ENCODE measurements at places on chromosomes 6 and 20.

DNA sequence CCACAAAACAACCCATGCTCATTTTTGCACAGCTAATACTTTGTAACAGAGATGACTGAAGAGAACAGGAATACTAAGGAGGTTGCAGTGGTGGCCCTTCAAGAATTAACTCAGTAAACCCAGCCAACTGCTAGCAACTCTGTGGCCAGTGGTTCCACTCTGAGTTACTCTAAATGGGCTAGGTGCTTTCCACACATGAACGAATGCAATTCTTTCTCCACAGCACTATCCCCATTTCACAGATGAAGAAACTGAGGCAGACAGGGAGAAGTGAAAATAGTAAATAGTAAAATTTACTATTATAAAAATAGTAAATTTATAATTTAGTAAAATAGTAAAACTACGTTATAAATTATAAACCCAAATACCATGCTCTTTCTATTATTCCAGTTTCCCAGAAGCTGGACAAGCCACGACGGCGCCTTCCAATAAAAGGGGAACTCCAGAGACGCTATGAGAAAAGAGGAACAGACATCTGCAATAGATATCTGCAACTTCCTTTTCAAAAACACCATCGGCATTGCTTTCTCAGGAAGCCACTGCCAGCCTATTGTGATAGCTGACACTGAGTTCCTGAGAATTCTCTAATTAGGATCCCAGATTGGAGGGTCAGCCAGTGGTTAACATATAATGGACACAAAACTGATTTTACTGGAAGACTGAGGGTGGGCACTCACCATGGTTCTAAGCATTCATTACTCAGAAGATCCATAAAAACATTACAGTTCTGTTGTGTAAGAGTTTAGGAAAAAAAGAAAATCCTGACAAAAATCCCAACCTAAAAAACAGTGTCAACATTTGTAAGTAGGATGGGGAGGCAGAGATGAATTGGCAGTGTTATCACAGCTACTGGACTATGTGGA is 16.2 kb downstream of the FKBP1A start:
- DNase-seq, result peak; percentile 33

DNA sequence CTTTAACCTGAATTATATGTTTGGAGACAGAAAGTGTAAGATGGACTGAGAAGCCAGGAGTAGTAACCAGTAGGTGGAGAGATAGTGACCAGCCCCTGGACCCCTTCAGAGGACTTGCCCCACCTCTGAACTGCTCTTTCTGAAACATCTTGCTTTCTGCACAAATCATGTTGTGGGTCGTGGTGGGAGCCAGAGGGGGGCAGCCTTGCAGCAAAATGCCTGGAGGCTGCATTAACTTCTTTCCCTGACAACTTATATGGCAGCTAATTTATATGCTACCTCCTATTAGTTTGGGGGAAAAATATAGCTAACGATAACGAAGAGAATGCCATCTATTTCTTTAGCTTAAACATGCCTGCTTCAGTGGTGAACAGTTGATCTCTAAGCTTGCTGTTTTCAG is 859.8 kb downstream of the MAFB start:
- peak; percentile 49 for DNase-seq

DNA sequence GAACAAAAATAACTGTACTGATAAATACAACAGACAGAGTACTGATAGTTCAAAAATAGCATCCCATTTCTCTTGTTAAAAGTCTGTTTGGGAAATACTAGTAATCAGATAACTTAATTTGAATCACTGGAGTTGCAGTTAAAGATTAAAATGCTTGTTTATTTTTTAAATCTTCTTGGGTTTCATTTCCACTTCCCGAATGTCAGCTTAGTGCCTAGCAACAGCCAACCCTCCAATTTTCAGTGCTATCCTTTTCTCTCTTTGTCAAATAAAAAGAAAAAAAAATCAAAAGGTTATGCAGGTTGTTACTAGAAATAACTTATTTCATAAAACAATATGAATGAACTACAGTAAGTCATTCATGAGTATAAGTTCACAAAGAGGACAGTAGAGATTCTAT is 257.7 kb upstream of the STXBP5 start:
- DNase-seq, result no peak

DNA sequence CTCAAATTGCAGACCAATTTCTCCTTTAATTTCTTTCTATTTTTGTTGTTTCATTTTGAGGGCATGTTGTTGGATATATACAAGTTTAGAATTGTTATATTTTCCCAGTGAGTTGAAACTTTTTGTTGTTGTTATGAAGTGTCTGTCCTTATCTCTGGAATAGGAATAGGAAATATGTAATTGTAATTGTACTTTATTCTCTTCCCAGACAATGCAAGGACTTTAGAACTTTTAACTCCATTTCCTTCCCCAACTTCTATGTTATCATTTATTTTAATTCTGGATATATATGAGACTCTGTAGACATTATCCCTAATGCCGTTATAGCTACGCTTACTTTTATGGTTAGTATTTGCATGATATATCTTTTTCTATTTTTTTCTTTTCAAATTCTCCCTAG is 12.4 kb downstream of the SERPINB1 start:
- no peak for DNase-seq

GRCh38 chr20:17643531-17644188 is 38.4 kb downstream of the RRBP1 start:
- DNase-seq, result no peak

DNA sequence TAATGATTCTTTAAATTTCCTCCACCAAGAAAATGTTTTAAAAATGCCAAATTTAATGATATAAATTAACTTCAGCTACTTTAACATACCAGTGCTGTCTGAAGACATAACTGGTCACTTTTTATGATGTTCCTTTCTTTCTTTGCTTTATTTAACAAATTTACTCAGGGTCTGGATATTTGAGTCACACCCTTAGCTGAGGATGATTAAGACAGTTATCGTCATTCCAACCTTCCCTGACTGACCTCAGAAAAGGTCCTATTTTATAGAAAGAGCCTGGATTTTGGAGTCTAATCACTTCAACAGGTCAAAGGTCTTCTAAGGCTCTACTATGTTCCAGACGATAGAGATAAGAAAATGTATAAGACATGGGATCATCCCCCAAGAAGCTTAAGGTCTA is 47.4 kb upstream of the CEP162 start:
- DNase-seq, result no peak

GRCh38 chr6:56652994-56653393 is 10.3 kb upstream of the DST start:
- peak; percentile 72 for DNase-seq

DNA sequence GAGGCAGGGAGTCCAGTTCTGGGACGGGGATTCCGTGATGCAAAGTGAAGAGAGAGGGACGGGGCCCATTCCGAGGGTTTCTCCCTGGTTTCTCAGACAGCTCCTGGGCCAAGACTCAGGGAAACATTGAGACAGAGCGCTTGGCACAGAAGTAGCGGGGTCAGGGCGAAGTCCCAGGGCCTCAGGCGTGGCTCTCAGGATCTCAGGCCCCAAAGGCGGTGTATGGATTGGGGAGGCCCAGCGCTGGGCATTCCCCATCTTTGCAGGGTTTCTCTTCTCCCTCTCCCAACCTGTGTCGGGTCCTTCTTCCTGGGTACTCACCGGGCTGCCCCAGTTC is 35.9 kb upstream of the HLA-G start:
- no peak for DNase-seq
